Thoracic aorta (tissue), 2 donors: ENCODE measurements at places on chromosomes 7 and 10. TPM values are rescaled to one million over a fixed set of nuclear protein-coding genes. Genes with fewer than 3 reads are reported as not detected.
A peak's percentile ranks its signal among the peaks of the same experiment; 100 is the strongest.

The TACR2 gene
- not detected for total RNA-seq

The POLR1F gene
- total RNA-seq: 6.6 TPM

The CHST15 gene
- total RNA-seq: 34.0 TPM

The NRG3 gene
- not detected for total RNA-seq

The WNT8B gene
- total RNA-seq: not detected

The STYXL1 gene
- 14.6 TPM for total RNA-seq

The PRKG1 gene
- 145 TPM for total RNA-seq

The DOCK1 gene
- 76.7 TPM for total RNA-seq

The AKR1D1 gene
- not detected for total RNA-seq

The ZNF3 gene
- total RNA-seq: 29.6 TPM

The PRPS1L1 gene
- not detected for total RNA-seq

DNA sequence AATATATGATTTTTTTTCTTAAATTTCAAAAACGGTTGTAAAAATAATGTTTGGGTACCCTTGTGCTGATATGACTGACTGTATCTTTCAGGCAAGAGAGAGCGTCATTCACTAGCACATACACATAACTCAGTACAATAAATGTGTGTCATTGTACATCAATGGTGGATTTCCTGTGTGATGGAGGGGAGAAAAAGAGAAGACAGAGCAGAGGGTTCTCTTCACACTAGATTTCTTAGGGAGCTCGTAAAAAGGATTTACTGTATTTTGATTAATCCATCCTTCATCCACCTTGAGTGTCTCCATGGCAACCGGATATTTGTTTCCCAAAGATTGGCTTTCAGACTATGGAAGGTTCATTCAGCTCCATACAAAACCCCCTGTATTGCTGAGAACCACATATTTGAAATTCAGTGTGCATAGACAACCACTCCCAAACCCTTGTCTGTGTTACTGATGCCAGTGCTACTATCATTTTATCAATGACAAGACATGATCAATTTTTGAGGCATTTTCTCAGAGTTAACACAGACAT is 150.6 kb downstream of the AKR1D1 start:
- H3K36me3 ChIP-seq: no peaks in the 10 kb centered on the region
- no peak overlapping the region for H3K27ac ChIP-seq
- no peaks in the 10 kb centered on the region for H3K27me3 ChIP-seq
- H3K4me1 ChIP-seq: no peaks in the 10 kb centered on the region
- H3K4me3 ChIP-seq: no peak overlapping the region

GRCh38 chr7:87144173-87144657 is 8.0 kb upstream of the DMTF1 start:
- no peaks in the 10 kb centered on the region for H3K27me3 ChIP-seq
- DNase-seq: no peak
- H3K4me1 ChIP-seq: no peaks in the 10 kb centered on the region
- H3K36me3 ChIP-seq: no peaks in the 10 kb centered on the region
- no peak overlapping the region for H3K27ac ChIP-seq

- no peaks in the 10 kb centered on the region for H3K27me3 ChIP-seq
- peak overlapping the region; percentile 87 for H3K4me3 ChIP-seq
- H3K36me3 ChIP-seq: no peaks in the 10 kb centered on the region
- H3K27ac ChIP-seq: no peak overlapping the region
- no peaks in the 10 kb centered on the region for H3K4me1 ChIP-seq
- DNase-seq: peak; percentile 67
Measured at GRCh38 chr10:42367532-42368230, 270.7 kb downstream of the ZNF33B start.

DNA sequence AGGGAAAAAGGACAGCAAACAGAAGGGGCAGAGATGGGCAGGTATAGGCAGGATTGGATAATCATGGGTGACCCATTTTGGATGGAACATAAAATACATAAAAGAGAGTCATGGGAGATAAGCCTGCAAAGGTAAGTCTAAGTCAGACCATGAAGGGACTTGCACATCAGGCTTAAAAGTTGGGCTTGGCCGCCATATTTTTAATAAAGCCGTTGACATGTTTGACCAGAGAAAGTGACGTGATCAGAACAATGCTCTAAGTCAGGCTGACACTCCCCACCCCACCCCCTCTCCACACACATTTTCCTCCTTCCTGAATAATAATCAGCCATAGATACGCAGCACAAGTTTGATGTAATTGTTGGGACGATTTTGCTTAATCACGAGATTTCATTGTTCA is 54.0 kb downstream of the MRPL32 start:
- H3K27me3 ChIP-seq: no peaks in the 10 kb centered on the region
- H3K36me3 ChIP-seq: no peaks in the 10 kb centered on the region
- H3K4me1 ChIP-seq: no peaks in the 10 kb centered on the region
- no peak for DNase-seq
- H3K4me3 ChIP-seq: no peak overlapping the region

GRCh38 chr10:3239920-3240894 is 67.6 kb upstream of the PITRM1 start:
- no peaks in the 10 kb centered on the region for H3K36me3 ChIP-seq
- H3K27ac ChIP-seq: no peak overlapping the region
- no peaks in the 10 kb centered on the region for H3K27me3 ChIP-seq
- peaks cover 18% of the 10 kb centered on the region for H3K4me1 ChIP-seq
- no peak for DNase-seq
- peak overlapping the region; percentile 43 for H3K4me3 ChIP-seq

- H3K36me3 ChIP-seq: no peaks in the 10 kb centered on the region
- peaks cover 48% of the 10 kb centered on the region for H3K4me1 ChIP-seq
- no peaks in the 10 kb centered on the region for H3K27me3 ChIP-seq
Measured at GRCh38 chr10:77969114-77969513, 42.6 kb upstream of the DLG5 start.

- no peaks in the 10 kb centered on the region for H3K4me1 ChIP-seq
- no peaks in the 10 kb centered on the region for H3K36me3 ChIP-seq
- DNase-seq: no peak
- no peak overlapping the region for H3K27ac ChIP-seq
Measured at GRCh38 chr10:113225903-113226302, 275.9 kb downstream of the TCF7L2 start.

GRCh38 chr7:37330775-37331174 is 117.9 kb downstream of the ELMO1 start:
- H3K4me1 ChIP-seq: peaks cover 17% of the 10 kb centered on the region
- H3K27ac ChIP-seq: no peak overlapping the region
- no peaks in the 10 kb centered on the region for H3K36me3 ChIP-seq
- H3K4me3 ChIP-seq: no peak overlapping the region
- no peaks in the 10 kb centered on the region for H3K27me3 ChIP-seq

DNA sequence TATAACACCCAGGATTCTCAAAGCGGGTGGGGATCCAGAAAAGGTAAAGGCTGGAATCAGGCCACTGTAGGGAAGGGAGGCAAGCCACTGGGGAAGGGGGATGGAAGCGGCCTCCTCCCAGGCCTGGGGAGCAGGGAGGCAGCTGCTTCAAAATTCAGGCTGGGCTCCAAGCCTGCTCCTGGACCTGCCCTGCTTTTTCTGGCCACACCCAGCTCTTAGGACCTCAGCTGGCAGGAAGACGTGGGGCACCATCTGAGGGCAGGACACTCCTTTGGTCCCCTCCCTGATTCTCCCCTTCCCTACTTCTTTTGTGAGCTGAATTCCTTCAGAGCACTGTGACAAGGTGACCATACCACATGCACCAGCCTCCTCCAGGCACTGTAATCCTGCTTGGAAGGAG is 4.6 kb upstream of the LBX1 start:
- peaks cover 47% of the 10 kb centered on the region for H3K27me3 ChIP-seq
- H3K36me3 ChIP-seq: no peaks in the 10 kb centered on the region
- H3K27ac ChIP-seq: no peak overlapping the region
- no peak overlapping the region for H3K4me3 ChIP-seq
- DNase-seq: no peak

DNA sequence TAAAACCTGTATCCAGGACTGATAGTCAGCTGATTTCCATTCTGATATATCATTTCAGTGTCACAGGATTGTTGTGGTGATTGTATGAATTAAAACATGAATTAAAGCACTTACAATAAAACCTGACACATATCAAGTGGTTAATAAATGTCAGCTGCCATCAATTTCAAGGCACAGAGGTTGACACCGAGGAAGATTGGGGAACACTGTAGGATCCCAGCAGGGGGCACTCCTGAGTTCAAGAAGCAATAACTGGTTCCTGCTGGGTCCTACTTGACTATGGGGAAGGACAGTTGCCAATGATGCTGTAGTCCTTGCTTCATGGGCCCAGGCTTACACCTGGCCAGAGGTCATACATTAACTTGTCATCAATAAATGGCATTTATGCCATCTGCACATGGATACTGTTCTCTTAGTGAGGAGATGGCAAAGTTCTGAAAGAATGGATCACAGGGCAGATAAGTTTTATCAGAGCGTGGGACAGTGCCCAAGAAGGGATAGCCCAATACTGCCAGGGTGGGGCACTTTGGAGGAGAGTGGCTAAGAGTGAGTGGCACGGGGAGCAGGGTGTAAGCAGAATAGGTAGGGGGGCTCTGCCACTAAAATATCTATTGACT is 24.1 kb downstream of the FZD1 start:
- no peaks in the 10 kb centered on the region for H3K36me3 ChIP-seq
- H3K4me3 ChIP-seq: no peak overlapping the region
- peak overlapping the region; percentile 74 for H3K27ac ChIP-seq
- H3K27me3 ChIP-seq: no peaks in the 10 kb centered on the region
- peaks cover 10% of the 10 kb centered on the region for H3K4me1 ChIP-seq

DNA sequence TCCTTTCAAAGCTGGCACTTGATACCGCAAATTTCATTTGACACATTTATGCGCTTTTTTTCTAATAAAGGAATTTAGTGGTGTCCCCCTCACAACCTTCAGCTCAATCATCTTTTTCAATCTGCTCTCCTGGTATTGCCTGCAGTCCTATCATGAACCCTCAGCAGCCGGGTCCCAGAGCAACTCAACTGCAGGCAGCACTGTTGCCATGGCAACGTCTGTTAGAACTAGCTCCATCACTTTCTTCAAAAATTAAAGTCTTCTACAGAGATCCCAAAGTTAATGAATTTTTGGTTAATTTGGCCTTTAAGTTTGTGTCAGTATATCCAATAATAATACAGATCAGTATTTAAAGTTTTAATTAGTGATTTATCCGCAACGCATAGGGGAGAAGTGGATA is 136.1 kb upstream of the TARP start:
- no peaks in the 10 kb centered on the region for H3K4me1 ChIP-seq
- H3K4me3 ChIP-seq: no peak overlapping the region
- DNase-seq: no peak
- no peaks in the 10 kb centered on the region for H3K27me3 ChIP-seq
- no peak overlapping the region for H3K27ac ChIP-seq
